ENCODE measurements at places on chromosomes 2 and 18. TPM values are rescaled to one million over a fixed set of nuclear protein-coding genes. Genes with fewer than 3 reads are reported as not detected.

BOK gene
- total RNA-seq: 4.5 TPM

DNA sequence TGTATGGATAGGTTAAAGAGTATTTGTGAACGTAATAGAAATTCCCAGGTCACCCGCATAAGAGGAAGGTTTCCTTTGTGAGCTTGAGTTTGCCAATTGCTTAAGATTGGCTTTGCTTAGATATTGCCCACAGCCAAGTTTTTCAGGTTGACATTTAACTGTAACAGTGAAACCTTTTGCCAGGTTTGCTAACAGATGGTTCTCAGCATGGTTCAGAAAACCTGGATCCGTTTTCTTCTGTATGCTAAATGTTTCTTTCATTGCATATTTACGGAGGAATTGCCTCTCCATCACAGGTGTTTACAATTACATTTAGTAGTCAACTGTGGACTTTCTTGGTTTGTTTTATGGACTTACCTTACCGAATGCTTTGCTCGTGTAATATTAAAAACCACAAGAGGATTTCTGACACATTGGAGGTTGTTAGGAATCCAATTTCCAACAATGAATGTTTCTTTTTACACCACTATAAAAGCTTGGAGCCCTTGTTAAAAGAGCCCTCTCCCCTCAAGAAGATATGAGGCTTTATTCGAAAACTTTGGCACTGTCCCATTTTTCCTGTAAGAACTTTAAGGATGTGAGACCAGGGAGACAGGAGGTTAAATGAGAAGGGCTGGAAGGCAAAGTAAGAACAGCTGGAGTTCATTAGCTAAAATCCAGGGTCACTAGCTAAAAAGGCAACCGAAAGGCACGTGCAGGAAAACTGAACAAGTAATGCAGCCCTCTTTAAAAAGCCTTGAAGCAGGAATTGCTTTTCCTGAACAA is 7.8 kb downstream of the CDK15 start:
- no peak for DNase-seq

GRCh38 chr2:191679818-191680600 is 2.1 kb downstream of the NABP1 start:
- DNase-seq: no peak

DNA sequence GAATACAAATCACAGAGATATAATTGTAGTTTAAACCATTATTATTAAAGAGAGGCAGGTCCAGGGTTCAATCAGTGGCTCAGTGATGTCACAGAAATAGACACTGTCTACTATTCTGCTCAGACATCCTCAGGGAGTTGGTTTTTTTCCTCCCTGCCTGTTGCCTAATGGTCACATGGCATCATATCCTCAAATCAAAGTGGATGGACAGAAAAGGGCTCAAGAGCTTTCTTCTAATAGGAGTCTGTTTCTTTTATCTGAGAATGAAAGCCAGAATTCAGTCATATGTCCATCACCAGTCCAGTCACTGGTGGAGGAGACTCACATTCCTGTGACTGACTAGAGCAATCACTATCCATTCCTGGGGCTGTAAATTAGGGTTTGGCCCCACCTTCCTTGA is 27.9 kb upstream of the EPC2 start:
- no peak for DNase-seq

DNA sequence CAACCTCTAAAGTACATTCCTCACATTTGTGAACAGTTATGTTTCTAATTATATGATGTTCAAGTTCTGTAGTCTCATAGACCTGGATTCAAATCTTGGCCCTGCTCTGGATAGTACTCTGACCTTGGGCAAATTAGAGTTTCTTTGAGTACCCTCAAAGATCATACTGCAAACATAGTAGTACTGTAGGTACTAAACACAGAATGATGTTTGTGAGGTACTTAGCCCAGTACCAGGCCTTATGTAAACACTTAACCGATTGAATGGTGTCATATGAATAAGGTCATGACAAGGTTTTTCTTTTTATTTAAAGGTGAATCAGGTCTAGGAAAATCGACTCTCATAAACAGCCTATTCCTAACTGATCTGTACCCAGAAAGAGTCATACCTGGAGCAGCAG is 19.1 kb downstream of the SEPTIN2 start:
- no peak for DNase-seq
